Skeletal muscle tissue (tissue), 5 donors: ENCODE measurements at places on chromosomes 2 and 18. TPM values are rescaled to one million over a fixed set of nuclear protein-coding genes. Genes with fewer than 3 reads are reported as not detected.

Gene AFTPH
- 36.0 TPM for total RNA-seq

Gene STAT4
- total RNA-seq: 2.6 TPM

Gene KCNIP3
- total RNA-seq: 2.1 TPM

Gene SERPINB13
- total RNA-seq: not detected

Gene IL1RL1
- total RNA-seq: 1.0 TPM

Gene MOGAT1
- total RNA-seq: not detected

Gene SLC39A6
- total RNA-seq: 35.5 TPM

Gene POTEE
- total RNA-seq: not detected

Gene CRACDL
- total RNA-seq: 0.52 TPM

Gene RGPD4
- not detected for total RNA-seq

Gene DIPK1C
- 5.2 TPM for total RNA-seq

Gene DES
- 3,588 TPM for total RNA-seq

Gene LOXHD1
- 1.6 TPM for total RNA-seq

Gene ARHGAP28
- 29.7 TPM for total RNA-seq

Gene SLC25A12
- total RNA-seq: 27.7 TPM
